ENCODE measurements at places on chromosomes 5 and 9.

DNA sequence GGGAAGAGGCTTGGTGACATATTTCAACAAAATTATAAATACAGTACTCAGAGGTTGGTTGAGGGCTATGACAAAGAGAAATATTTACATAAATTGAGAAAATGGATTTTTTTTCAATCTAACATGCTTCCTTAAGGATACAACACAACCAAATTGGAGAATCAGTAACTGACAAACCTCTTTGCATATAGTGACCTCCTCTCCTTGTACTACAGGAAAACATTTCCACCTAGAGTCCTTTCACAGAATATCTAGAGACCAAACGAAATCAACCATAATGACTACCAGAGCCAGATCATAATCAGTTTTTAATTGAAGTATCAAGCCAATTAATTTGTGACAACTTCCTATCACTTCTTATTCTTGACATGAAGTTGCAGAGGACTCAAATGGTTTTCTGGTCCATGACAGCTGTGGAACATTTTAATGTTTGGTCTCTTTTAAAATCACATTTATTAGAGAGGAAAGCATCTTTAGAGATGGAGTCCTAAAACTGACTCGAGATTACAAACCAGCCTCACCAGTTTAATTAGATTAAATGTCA is 1636.5 kb upstream of the C9orf72 start:
- DNase-seq: no peak

DNA sequence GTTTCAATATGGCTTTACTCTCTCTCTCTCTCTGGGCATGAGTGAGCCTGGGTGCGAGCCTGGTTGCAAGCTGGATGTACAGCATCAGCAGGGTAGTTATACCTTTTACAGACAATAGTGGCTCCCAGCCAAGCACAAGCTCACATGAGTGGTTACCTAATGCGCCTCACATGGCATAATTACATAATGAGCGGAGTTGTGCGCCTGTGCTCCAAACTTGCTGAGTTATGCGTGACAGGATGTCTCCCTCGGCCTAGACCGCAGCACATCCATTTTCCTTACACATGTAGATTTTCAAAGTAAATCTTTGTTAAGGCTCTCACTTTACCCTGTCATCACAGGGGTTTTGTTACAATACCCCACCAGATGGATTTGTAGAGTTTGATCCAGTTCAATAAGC is 233.5 kb upstream of the WWC1 start:
- DNase-seq: no peak

- no peak for DNase-seq
Measured at GRCh38 chr9:115283395-115283794, 165.4 kb upstream of the TNC start.

GRCh38 chr5:91787718-91788117 is 404.6 kb upstream of the ARRDC3 start:
- no peak for DNase-seq

- no peak for DNase-seq
Measured at GRCh38 chr5:107047048-107047447, 623.7 kb downstream of the EFNA5 start.

DNA sequence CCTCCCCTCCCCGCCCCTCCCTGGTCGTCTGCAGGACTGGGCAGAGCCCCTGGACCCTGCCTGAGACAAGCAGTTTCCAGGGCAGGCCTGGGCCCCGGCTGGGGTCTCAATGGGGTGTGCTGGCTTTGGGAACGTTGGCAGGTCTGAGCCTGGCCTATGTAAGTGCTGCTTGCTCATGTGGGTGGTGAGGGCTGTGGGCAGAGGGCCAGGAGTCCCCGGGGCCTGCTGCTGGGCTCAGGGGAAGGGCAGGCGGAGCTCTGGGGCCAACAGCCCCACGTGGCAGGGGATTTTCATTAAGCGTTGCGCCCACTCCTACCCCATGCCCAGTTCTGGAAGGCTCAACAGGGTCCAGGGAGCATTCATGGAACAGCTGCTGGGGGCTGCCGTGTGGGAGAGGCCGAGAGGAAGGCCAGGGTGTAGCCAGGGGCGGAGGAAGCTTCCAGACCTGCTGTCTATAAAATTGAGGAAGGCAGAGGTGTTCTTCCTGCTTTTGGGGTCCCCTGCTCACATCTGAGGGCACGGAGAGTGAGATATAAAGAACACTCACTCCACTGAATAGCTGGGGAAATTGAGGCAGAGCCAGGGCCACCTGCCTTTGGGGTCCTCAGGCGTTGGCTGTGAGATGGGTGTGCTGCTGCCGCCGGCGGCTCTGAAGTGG is 32.5 kb downstream of the RXRA start:
- DNase-seq: no peak

DNA sequence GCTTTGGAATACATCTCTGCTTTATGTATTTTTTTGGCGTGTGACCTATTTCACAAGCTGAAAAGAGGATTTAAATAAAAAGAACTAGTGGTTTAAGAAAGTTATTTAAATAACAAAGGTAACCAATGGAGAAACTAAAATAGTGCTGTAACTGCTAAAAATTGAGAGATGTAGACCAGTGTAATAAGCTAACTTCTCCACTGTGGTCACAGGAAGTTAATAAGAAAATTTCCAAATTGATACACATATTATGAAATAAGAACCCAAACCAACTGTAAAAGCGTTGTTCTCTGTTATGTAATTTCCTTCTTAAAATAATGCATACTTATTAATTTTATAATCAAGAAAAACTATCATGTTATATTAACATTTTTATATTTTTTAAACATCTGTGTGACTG is 29.1 kb upstream of the ZFAND5 start:
- no peak for DNase-seq

DNA sequence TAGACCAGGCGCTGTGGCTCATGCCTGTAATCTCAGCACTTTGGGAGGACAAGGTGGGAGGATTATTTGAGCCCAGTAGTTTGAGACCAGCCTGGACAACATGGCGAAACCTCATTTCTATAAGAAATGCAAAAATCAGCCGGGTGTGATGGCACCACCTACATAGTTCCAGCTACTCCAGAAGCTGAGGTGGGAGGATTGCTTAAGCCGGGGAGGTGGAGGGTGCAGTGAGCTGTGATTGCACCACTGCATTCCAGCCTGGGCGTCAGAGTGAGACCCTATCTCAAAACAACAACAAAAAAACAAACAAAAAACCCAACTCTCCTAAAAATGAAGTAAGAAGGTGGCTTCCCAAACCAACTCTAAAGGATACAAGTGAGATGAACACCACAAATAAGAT is 23.0 kb downstream of the IARS1 start:
- no peak for DNase-seq

DNA sequence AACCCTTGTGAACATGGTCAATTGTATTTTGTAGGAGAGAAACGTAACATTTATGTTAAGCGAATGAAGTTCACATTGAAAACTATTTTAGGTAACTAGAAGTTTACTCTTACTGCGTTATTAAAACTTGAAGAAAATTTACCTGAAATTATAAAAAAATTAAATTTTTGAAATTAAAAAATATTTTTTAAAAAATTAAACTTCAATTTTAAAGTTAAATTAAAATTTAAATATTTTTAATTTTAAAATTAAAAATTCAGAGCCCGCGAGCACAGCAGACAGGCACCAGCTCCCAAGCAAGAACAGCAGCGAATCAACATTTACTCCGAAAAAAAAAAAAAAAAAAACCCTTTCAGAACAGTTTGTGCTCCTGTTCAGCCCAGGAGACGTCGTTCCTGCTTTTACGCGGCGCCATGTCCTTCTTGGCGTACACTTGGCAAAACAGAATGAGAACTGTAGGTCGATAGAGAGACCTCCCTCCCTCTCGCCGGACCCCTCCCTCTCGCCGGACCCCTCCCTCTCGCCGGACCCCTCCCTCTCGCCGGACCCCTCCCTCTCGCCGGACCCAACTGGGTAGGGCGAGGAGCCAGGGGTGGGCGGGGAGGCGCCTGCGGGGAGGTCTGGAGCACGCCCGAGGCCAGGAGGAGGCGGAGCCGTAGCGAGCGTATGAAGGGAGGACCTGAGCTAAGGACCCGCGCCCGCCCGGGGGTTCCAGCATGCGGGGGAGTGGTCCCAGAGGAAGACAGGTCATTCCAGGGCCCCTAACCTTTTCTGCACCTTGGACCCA is 235.8 kb downstream of the ROR2 start:
- DNase-seq: no peak

DNA sequence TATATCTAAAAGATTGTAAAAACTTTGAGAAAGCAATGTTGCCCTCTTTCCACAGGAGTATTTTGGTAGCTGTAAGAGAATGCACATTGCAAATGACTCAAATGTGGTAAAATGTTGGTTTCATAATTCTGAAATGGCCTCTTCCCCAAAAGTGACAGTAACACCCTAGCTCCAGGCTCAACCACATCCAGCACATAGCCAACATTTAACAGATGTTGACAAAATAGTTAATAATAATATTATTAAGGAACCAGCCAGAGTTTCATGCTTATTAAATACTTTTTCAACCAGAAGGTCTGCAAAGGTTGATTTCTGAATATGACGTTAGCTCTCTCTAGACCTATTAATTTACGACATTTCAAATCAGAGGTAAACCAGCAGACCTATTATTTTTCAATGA is 1.3 kb downstream of the ANXA1 start:
- no peak for DNase-seq

DNA sequence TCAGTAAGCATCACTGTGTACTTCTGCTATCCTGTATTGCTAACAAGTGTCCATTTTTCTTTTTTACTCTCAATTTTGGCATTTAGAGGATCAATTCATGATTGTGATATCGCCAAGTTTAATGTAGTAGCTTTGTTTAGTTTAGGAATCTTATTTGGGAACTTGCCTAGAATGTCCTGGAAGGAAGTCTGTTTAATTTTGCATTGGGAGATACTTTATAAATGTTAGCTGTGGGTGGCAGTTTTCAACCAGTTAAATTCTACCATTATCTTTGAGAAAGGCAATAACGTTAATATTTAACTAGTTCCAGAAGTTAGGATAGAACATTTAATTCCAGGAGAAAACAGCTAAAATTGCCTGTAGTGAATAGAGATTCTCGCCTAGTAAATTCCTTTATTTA is 78.6 kb downstream of the PBX3 start:
- no peak for DNase-seq

DNA sequence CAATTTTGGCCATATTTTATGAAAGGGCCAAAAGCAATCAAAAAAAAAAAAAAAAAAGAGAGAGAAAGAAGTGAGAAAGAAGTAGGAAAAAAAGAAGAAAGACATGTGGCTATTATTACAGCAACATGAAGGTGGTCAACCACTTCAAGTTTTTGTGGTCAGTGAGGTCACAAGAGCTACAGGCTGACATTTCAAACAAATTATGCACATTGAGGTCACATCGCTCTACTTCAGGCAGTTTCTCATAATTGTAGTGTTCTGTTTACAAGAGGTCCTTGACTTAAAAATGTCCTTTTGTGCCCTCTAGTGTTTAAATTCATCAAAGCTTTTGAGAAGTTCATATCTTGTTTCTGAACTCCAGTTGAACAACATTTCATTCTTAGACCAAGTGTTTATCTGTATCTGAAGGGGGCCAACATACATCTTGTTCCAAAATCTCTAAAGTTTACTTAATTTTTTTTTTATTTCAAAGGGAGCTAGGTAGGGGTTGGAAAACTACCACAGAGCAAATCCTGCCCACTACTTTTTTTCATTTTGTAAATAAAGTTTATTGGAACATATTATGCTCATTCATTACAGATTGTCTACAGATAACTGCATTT is 513.1 kb downstream of the PDE4D start:
- no peak for DNase-seq

DNA sequence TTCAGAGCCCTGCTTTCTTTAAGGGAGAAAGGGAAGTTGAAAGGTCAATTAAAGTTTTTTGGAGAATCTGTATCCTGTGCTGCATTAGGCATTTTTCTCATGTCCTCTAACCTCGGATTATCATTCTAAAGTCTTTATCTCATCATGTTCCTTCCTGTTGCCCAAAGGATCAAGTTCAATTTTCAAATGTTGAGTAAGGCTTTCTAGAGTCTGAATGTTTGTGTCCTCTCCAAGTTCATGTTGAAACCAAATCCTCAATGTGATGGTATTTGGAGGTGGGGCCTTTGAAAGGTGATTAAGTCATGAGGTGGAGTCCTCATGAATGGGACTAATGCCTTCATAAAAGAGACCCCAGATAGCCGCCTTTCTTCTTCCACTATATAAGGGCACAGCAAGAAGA is 20.2 kb upstream of the TNC start:
- no peak for DNase-seq

GRCh38 chr5:68258531-68258930 is 43.0 kb downstream of the PIK3R1 start:
- no peak for DNase-seq

- DNase-seq: no peak
Measured at GRCh38 chr5:141785135-141785534, 93.1 kb downstream of the PCDH1 start.

- DNase-seq: no peak
Measured at GRCh38 chr9:14098486-14099180, 215.3 kb downstream of the NFIB start.

- DNase-seq: no peak
Measured at GRCh38 chr5:99187611-99188010, 258.8 kb upstream of the CHD1 start.

- DNase-seq: no peak
Measured at GRCh38 chr9:38413283-38413682, 11.0 kb downstream of the IGFBPL1 start.

DNA sequence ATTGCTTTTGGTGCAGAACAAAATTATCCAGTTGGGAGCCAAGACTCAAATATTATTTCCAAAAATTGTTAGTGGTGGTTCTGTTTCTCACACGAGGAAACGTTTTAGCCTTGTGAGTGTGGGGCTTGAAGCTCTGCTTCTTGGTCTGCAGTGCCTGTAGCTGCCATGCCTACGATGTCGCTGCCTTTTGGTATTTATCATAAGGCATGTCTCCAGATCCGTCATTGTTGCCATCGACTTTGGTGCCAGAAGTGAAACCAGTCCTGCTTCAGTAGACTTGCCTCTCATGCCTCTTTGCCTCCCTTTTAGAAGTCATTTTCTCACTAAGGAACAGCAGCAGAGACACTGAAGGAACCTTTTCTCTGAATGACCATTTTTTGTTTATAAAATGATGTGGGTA is 29.7 kb upstream of the CATSPER3 start:
- DNase-seq: no peak

DNA sequence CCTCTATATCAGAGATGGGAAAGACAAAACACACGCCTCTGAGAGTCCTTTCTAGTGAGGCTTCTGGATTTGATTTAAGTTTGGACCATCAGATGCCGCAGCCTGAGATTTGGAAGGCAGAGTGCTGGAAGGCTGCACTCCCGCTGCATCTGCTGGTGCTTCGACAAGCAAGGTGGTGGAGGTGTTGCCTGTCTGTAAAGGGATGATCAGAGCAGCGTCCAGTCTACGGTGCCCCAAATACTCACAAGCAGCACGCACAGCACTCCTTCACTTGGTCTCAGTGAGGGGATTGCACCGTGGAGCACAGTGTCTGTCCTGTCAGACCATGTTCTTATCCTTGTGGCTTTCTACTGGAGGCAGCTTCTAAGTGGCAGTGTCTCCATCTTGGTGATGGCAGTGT is 221.4 kb downstream of the GADD45G start:
- DNase-seq: no peak

GRCh38 chr9:76855015-76855414 is 50.9 kb downstream of the PRUNE2 start:
- DNase-seq: no peak

GRCh38 chr5:103346162-103346748 is 87.7 kb downstream of the MACIR start:
- DNase-seq: no peak
